ENCODE measurements at places on chromosomes 5 and 9. TPM values are rescaled to one million over a fixed set of nuclear protein-coding genes. Genes with fewer than 3 reads are reported as not detected.

BARHL1 gene
- not detected for total RNA-seq

SKP2 gene
- total RNA-seq = 37.1 TPM

MZB1 gene
- not detected for total RNA-seq

CCDC107 gene
- 9.9 TPM for total RNA-seq

CYSRT1 gene
- 0.52 TPM for total RNA-seq

TNPO1 gene
- 188 TPM for total RNA-seq

ENHO gene
- total RNA-seq = 0.39 TPM

PCDHB16 gene
- total RNA-seq = 4.4 TPM

PCDHGB3 gene
- total RNA-seq = 8.6 TPM

ZBTB26 gene
- total RNA-seq = 6.0 TPM
